ENCODE measurements at places on chromosomes 11 and 22.

DNA sequence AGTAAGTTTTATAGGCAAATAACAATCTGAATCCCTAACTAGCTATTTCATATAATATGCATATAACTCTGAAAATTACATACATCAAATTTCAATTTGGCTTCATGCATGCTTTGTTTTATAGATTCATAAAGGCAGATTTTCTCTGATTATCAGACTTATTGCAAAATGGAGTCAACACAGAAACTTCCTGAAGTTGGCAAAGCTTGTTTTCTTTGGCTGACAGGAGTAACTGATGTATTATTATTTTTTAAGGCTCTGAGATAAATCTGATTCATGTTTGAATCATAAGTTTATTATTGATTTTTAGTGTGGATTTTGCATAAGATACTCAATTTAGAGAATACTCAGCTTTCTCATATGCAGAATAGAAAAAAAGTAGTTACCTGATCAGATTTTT is 356.3 kb upstream of the CCDC90B start:
- DNase-seq = no peak

GRCh38 chr11:71476031-71476430 is 23.0 kb downstream of the NADSYN1 start:
- no peak for DNase-seq

- no peak for DNase-seq
Measured at GRCh38 chr11:72250661-72251464, 6.9 kb upstream of the PHOX2A start.

DNA sequence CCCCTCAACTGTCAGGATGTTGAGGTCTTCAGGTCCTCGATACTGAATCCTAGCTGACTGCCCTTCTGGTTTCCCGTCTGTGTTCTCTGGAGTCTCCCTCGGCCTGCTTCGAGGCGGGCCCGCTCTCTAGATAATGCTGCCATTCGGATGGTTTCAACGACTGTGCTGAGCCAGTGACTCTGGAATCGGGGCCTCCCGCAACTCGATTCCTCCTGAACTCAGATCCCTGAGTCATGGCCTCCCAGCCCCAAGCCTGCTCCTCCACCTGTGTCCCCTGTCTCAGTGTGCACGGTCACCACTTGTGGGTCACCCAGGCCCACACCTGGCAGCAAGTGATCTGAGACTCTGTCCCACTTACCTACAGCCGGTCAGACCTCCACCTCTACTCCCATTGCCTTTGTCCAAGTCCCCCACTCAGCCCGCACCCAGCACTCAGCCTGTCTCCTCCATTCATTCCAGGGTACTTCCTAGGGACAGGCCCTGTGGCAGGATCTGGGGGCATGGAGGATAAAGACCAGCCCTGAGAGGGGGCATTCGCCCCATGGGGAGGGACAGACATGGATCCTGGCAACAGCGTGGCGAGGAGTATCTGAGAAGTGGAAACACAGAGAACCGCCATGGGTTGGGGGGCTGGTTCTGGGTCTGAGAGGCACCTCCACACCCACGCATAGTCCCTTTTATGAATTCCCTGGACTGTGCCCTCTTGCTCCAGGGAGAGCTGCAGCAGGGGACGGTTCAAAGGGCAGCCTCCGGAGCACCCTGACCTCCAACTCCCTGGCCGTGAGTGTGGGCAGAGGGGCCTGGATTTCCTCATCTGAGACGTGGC is 14.3 kb downstream of the MPST start:
- no peak for DNase-seq

- DNase-seq = no peak
Measured at GRCh38 chr11:96230686-96231085, 112.3 kb downstream of the MAML2 start.

GRCh38 chr11:34631737-34632104 is 10.8 kb downstream of the EHF start:
- no peak for DNase-seq

DNA sequence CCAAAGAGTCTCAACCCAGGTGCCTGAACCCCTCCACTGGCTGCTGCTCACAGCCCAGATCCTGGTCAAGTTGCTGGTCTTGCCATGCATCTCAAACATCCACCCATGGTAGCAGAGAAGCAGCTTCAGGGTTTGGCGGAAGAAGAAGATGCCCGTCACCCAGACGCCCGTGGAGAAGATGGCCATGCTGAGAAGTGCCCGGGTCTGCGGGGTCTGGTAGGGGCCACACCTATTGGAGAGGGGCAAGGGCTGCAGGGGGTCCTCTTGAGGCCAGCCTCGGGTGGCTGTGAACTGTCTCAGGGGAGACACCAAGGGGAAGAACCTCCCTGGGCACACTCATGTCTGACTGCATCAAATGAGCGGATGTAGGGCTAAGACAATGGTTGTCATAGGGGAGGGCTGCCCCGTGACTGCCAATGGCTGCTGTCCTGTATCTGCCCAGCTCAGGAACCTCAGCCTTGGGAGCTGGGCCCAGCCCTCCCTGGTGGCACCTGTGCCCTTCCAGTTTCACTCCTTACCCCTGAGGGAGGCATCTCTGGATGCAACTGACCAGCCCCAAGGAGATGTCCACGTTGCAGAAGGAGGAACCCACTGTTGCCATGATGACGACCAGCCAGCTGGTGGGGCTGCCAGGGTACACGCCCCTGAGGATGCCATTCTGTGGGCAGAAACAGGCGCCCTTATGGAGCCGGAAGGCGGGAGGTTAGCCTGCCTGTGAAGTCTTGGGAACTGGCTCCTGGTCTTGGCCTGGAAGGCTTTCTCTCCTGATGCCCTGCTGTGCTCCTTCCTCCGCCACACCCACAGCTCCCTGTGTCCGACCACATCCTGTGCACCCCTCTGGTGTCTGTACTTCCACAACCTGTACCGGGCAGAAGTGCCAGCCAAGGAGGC is 1.2 kb downstream of the CPT1B start:
- no peak for DNase-seq
